ENCODE measurements at places on chromosomes 5 and 9.
A peak's percentile ranks its signal among the peaks of the same experiment; 100 is the strongest.

GRCh38 chr9:94936419-94936818, 209.9 kb downstream of the AOPEP start:
- DNase-seq: no peak

DNA sequence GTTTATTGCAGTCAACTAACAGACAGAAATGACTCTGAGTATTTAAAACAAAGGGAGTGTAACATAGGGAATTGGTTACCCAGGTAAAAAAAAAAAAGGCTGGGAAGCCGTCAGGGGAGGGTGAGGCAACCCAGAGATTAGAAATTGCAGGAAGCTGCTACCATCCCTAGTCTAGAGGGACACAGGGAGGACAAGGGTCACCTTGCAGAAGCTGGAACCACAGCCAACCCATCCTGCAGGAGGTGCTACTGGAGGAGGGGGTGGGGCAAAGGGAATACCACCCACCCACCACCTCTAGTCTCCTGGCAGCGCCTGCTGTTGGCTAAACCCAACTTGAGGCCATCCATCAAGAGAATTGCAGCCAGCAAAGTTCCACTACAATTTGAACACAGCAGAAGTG, 6.5 kb downstream of the CAST start:
- no peak for DNase-seq

DNA sequence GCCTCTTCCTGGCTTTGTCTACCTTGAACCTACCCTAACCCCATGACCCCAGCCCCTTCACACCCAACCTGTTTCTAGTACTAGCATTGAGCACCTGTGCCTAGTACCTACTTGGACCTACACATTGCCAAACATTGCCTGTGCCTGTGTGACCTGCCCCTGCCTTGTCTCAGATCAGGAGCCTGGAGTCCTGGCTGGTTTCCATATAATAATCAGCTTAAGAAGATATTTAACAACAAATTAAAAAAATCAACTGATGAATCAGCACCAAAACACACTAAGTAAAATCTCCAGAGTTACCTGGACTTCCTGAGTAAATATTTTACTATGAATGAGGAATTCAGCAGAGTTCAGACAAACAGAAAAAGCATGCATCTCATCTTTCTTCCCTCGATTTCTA, 17.7 kb downstream of the LPAR1 start:
- DNase-seq: no peak

DNA sequence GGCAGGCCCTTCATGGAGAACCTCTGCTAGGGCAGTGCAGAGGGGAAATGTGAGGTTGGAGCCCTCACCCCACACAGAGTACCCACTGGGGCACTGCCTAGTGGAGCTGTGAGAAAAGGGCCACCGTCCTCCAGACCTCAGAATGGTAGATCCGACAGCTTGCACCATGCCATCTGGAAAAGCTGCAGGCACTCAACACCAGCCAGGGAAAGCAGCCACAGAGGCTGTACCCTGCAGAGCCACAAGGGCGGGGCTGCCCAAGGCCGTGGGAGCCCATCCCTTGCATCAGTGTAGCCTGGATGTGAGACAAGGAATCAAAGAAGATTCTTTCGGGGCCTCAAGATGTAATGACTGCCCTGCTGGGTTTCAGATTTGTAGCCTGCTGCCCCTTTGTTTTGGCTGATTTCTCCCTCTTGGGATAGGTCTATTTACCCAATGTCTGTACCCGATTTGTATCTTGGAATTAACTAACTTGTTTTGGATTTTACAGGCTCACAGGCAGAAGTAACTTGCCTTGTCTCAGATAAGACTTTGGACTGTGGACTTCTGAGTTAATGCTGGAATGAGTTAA, 16.6 kb upstream of the ZDHHC11 start:
- no peak for DNase-seq

GRCh38 chr5:148626081-148626613, 28.2 kb downstream of the HTR4 start:
- DNase-seq: no peak

DNA sequence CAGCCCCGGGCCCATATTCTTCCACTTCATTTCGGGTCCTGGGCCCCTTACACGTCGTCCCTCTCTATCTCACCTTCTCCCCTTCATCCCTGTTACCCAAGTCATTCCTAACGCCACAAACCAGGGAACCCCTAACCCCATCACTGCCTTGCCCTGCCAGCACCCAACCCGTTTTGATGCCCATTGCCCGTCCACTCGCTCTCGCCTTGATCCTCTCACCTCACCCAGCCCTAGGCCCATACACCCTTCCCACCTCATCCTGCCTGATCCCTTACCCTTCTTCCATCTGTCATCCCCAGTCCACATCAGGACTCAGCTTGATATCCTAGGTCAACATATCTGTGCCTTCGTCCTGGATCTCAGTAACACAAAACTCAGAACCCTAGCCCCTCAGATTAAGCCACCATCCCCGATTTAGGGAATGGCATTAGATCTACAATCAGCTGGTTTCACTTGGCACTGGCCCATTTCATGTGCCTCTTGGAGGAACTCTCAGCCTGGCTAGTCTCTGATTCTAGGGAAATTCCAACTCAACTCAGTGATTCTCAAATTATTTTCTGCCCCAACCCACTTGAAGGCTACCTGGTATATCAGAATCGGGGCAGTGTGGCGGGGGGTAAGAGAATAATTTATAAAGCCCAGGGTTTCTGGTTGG, 489 bp downstream of the CHMP5 start:
- DNase-seq: no peak

- no peak for DNase-seq
Measured at GRCh38 chr9:32965566-32965965, 35.9 kb downstream of the APTX start.

GRCh38 chr9:74742792-74743730, 144.7 kb downstream of the TRPM6 start:
- DNase-seq: peak; percentile 5

GRCh38 chr5:122311497-122311960, 508 bp upstream of the SNCAIP start:
- DNase-seq: no peak

GRCh38 chr5:14249258-14250082, 106.3 kb downstream of the TRIO start:
- no peak for DNase-seq

DNA sequence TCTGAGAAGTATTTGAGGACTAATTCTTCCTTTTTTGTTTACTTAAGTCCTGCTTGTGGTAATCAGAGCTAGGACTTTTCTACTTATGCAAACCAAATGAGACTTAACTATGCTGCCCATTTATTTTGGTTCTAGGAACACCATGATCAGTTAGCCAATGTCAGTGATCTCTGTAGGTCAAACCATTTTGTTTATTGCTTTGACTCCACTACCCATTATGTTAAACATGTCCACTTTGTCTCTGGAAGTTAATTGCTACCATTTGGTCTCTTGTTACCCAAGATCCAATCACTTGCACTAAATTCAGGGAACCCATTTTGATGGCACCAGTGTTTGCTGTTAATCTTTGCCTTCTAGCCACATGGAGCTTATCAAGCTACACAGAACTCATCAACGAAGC, 161.9 kb downstream of the CCDC171 start:
- DNase-seq: no peak

DNA sequence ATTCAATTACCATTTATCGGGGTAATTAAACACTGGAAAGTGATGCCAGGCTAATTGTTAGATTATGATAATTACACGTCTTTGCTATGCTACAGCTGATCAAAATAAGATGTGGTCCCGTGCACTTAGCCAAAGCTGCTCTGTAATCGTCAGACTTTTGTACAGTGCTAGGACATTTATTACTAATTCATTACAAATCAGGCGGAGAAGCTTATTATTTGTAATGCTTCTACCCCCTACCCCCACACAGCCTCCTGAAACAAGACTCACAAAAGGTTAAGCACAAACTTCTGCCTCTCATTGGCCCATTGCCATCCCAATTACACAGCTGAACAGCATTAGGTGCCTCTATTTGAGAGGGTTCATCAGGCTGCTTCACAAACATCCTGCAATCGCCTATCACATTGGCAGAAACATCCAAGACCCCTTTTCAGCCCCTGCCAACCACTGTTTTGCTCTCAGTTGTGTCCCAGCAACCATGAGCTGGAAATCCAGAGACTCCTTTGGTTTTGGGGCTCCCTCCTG, 232.7 kb downstream of the EFNA5 start:
- DNase-seq: no peak

GRCh38 chr5:156147261-156147943, 179.6 kb upstream of the SGCD start:
- no peak for DNase-seq

DNA sequence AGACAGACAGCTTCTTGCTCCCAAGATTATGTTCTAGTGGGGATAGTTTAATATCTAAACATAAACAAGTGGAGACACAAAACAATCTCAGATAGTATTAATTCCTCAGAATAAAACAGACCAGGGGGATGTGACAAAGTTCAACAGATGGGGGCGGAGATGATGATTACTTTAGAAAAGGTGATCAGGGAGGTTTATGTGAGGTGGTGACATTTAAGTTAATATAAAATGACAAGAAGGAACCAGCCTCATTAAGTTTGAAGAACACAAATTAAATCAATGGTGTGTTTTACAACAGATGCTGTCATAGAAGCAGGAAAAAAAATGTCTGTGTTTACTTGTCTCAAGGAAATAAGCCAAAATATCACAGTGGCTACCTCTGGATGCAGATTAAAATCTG, 119.6 kb upstream of the HMHB1 start:
- DNase-seq: no peak

- DNase-seq: peak; percentile 4
Measured at GRCh38 chr9:107141967-107142366, 141.1 kb upstream of the RAD23B start.

- DNase-seq: no peak
Measured at GRCh38 chr9:32716425-32716824, 66.9 kb upstream of the TMEM215 start.

- DNase-seq: no peak
Measured at GRCh38 chr5:162466011-162466410, 398.4 kb downstream of the GABRG2 start.

- DNase-seq: no peak
Measured at GRCh38 chr9:126459546-126459945, 132.9 kb downstream of the MVB12B start.

- DNase-seq: no peak
Measured at GRCh38 chr9:19788614-19789271, at the start of gene SLC24A2. SLC24A2 (minus strand) TSS chr9:19789037.

- no peak for DNase-seq
Measured at GRCh38 chr5:159880676-159881075, 35.6 kb upstream of the ADRA1B start.

DNA sequence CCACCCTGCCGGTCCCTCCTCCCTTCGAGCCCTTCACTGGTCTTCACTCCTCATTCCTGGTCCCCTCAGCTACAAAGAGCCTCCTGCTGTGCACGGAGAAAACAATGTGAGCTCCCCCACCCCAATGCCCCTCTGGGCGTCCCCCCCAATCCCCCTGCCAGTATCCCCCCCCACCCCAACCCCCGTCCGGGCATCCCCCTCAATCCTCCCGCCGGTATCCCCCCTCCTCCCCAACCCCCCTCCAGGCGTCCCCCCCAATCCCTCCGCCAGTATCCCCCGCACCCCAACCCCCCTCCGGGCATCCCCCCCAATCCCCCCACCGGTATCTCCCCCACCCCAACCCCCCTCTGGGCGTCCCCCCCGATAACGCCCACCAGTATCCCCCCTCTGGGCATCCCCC, 42.8 kb downstream of the EXD3 start:
- no peak for DNase-seq

GRCh38 chr5:5736007-5736406, 313.5 kb downstream of the ICE1 start:
- DNase-seq: no peak

GRCh38 chr5:68032216-68032762, 183.3 kb upstream of the PIK3R1 start:
- no peak for DNase-seq

DNA sequence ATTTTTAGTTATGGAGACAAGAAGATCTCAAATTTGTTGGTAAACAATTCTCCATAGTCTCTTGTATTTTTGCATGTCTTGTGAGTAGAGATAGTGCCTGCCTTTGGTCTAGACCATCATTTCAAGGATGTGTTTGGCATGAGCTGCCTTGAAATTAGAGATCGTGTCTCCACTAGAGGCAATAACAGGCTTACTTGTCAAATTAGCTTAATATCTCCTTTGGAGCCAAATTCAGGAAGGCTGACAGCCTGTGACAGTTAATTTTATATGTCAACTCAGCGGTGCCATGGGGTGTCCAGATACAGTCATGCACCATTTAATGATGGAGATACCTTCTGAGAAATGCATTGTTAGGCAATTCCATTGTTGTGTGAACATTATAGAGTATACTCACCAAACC, 24.8 kb upstream of the PRDM9 start:
- DNase-seq: no peak

DNA sequence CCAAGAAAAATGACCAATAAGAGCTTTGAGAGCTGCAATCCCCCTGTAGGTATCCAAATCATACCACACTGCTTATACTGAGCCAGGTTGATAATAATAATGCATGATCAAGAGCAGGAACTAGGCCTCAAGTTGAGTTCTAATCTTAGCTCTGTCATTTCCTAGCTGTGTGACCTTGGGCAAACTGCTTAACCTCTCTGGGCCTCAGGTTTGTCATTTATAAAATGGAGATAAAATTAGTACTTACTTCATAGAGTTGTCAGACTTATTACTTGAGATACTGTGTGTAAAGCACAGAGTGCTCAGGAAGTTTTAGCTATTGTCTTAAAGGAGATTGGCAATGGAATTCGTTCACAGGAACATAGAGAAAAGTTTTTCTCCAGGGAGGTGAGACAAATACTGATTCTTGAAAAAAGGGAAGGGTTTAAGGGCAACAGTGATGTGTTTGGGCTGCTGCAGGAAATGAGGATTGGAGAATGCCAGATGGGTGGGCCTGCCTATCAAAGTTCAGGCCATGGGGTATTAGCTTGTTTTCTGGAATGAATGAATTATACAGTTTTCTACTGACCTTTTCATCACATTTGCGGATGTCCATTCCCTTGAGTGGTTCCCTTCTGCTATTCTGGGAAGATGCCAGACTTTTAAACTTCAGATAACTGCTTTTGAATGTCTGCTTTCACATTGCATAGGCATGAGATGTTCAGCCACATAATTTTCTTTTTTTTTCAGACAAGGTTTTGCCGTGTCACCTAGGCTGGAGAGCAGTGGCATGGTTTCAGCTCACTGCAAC, 10.2 kb upstream of the ATP6V0E1 start:
- DNase-seq: no peak

GRCh38 chr5:154118893-154119336, 71.6 kb upstream of the GALNT10 start:
- peak; percentile 18 for DNase-seq

DNA sequence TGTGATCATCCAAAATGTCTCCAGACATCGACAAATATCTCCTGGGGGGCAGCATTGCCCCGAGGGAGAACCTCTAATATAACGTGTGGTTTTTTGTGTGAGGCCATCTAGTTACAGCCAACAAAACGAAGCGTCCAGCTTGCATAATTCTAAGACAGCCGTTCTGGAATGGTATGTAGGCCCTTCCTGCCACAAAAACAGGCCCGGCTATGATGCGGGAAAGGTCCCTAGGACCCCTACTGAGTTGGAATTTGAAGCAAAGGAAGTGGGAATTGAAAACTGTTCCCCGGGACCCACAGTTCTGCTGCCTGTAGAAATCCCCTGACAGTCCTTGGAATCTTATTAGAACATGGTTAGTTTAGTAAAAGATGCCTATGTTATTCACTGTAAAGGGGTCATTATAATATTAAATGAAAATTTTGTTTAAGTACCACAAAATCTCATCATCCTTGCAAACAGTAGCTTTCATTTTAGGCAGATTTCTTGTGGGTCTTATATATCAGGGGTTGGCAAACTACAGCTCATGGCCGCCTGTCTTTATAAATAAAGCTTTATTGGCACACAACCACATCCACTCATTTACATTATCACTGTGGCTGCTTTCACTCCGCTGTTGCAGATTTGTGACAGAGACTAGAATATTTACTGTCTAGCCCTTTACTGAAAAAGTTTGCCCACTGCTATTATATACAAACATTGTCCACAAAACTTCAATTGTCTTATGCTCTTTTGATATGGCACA, 70.7 kb downstream of the MSX2 start:
- DNase-seq: no peak

Measured in non-pigmented ciliary epithelial cell (primary cell).